ENCODE measurements at places on chromosomes 1 and 21. TPM values are rescaled to one million over a fixed set of nuclear protein-coding genes. Genes with fewer than 3 reads are reported as not detected.

GRCh38 chr1:8560611-8561544 lies 243.0 kb downstream of the SLC45A1 start:
- DNase-seq: peak; percentile 13

- DNase-seq: no peak
Observed at GRCh38 chr1:17591814-17592430, 52.4 kb downstream of the ARHGEF10L start.

DNA sequence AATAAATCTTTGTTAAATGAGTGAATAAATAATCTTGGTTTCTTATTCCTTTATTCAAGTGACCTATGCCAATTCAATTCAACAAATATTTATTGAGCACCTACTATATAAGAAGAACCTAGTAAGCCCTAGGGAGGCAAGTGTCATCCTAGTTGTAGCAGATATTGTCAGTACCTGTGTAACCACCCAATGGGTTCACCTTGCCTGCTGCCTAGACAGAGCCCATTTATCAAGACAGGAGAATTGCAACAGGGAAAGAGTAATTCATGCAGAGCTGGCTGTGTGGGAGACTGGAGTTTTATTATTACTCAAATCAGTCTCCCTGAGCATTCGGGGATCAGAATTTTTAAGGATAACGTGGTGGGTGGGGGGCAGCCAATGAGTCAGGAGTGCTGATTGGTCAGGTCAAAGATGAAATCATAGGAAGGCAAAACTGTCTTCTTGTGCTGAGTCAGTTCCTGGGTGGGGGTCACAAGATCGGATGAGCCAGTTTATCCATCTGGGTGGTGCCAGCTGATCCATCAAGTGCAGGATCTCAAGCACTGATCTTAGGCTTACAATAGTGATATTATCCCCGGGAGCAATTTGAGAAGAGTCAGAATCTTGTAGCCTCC lies 53.8 kb upstream of the KCNA3 start:
- DNase-seq: no peak

Gene IFI44
- 29.8 TPM for polyA plus RNA-seq

GRCh38 chr1:222750651-222751050 lies 13.6 kb downstream of the FAM177B start:
- DNase-seq: no peak

Gene OR2T33
- not detected for polyA plus RNA-seq

Gene PDPN
- not detected for polyA plus RNA-seq

- no peak for DNase-seq
Observed at GRCh38 chr1:210237479-210237878, 4.9 kb downstream of the SERTAD4 start.

Gene AMIGO1
- polyA plus RNA-seq: 20.2 TPM

Gene ARPC5
- polyA plus RNA-seq: 414 TPM

DNA sequence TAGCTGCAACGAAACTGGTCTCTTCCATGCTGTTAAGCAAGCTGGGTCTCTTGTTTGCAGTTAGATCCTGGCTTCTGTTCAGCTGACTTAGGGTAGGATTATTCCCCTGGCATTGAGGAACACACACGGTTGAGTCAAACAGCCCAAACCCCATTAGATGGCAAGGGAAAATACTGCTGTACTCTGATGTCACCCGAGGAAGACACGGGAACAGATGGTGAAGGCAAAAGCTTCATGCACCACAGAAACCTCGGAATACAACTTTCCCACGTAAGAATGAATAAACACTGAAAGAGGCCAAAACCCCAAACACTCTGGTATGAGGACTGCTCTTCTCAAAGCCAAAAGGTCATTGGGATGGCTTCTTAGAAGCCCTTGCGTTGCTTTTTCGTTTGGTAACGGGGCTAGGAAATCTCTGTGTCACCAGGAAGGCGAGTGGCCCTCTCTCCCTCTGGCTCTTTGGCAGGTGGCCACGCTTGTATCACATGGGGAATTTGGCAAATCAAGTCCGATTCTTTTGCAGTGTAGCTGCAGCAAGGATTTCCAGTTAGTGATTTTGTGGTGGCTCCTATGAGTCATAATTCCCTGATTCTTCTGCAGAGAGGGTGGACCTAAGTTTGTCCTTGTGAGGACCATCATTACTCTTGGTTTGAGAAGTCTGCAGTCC lies 16.7 kb upstream of the LYST start:
- no peak for DNase-seq

Gene DMRTA2
- polyA plus RNA-seq: not detected

- DNase-seq: no peak
Observed at GRCh38 chr1:233113009-233113879, 162.8 kb downstream of the NTPCR start.

- peak; percentile 50 for DNase-seq
Observed at GRCh38 chr1:236795757-236796667, 920 bp downstream of the MTR start.

Gene HUNK
- polyA plus RNA-seq: 0.06 TPM

Gene PATJ
- 24.4 TPM for polyA plus RNA-seq

DNA sequence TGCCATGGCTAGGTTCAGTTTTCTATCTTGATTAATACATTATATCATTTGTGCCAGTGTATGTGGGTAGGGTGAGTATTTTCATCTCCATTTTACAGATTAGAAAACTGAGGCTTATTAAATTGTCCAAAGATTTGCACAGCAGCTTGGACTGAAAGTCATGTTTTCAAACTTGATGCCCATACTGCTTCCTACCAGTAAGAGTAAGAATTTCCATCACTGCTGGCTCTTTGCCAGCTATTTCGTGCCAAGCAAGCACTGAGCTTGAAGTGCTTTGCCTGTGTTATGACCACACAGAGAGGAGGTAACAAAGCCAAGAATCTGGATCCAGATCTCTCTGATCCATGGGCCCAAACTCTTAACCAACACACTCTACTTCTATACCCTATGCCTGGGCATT lies 295.0 kb downstream of the VAV3 start:
- no peak for DNase-seq
